ENCODE measurements at places on chromosomes 4 and X.

DNA sequence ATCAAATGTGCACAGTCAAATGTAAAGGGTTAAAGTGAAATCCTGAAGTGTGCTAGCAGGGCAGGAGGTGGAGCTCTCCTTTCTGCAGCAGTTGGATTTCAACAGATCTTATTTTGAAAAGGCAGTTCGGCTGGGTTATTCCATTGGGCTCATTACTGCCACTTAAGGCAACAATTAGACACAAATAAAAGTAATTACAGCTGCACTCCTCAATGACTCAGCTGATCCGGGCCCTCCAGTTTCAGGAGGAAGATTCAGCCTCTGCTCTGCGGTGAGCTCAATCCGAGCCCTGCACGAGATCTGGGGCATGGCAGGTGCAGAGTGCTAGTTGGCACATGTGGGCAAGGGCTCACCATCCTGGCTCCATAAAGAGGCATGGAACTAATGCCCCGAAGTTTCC lies 85.4 kb downstream of the PHKA2 start:
- DNase-seq = no peak

DNA sequence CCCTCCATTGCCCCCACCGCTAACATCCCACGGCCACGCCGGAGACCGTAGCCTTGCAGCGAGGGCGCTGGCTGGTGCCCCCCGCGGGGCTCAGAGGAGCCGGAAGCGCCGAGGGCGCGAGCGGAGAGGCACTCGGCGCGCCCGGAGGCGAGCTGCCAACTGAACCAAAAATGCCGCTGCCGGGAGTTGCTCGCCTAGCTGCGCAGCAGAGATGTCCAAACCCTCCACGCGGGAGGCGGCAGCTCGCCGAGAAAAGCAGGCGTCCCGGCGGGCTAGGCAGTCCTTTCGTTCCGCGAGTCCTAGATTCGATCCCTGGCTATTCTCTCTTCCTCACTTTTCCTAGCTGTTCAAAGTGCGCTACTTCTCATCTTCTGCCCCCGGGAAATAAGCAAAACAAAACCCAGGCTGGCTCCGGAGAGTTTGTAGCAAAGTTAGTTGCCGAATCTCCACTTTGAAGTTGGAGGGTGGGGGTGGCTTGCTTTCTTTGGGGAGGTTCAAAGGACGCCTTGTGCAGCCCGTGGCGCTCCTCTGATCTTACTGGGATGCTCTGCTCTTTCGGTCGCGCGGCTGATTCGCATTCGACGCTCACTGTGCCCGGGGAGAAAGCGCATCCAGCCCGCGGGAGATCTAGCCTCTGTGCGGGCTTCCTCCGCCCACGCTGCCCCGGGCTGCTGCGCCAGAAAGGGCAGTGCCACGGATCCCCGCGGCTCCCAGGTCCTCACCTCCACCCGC lies 723 bp downstream of the NKX6-1 start:
- DNase-seq = no peak

DNA sequence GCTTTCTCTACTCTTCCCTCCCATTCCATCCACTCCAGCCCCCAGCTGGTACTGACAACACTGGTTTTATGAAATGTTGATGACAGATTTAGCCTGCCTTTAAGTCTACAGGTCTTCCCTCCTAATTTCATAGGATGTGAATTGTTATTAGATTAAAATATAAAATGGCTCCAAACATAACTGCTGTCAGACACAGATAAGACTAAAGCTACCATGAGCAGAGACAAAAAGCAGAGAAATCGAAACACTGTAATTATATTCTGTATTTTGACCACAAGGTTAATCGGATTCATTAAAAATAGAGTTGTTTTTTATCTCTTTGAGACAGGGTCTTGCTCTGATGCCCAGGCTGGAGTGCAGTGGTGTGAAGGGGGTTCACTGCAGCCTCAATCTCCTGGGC lies 28.3 kb downstream of the SEC24D start:
- DNase-seq = no peak

DNA sequence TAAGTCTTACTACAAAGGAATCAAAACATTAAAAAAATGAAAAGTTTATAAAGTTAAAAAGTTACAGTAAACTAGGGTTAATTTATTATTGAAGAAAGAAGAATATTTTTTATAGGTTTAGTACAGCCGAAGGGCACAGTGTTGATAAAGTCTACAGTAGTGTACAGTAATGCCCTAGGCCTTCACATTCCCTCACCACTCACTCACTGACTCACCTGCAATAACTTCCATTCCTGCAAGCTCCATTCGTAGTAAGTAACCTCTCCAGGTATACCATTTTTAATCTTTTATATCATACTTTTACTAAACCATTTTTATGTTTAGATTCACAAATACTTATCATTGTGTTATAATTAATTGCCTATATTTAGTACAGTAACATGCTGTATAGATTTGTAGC lies 307.5 kb upstream of the FAM241A start:
- DNase-seq = no peak

DNA sequence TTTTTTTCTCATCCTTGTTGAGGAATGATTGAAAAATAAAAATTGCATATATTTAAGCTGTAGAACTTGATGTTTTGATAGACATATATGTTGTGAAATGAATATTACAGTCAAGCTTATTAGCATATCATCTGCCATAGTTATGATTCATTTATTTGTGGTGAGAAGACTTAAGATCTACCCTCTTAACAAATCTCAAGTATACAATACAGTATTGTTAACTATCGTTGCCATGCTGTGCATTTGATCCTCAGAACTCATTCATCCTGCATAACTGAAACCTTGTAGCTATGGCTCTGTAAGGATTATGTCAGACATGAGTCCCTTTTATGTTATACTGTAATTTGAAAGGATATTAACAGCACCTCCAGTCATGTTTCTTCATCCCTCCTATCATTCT lies 2045.3 kb downstream of the ARAP2 start:
- DNase-seq = no peak

- no peak for DNase-seq
These were observed 214.5 kb downstream of the NAF1 start for GRCh38 chr4:162952232-162952631.

GRCh38 chr4:152940461-152940860 lies 4.3 kb downstream of the FHDC1 start:
- no peak for DNase-seq

DNA sequence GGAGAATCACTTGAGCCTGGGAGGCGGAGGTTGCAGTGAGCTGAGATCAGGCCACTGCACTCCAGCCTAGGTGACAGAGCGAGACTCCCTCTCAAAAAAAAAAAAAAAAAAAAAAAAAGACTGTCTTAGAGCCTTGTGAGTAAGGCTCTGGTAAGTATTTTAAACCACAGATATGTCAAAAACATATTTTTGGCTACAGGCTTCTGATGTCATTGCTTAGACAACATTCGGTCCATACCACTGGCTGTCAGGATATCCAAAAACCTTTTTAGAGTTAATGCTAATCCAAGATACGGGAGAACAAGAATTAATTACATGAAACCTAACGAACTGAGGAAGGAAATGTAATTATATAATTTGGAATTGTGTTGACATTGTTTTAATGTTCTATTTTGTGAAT lies 999.5 kb upstream of the PABPC4L start:
- no peak for DNase-seq

GRCh38 chr4:13678186-13678924 lies 50.8 kb upstream of the BOD1L1 start:
- DNase-seq = no peak

- no peak for DNase-seq
These were observed 39.3 kb upstream of the PRPS2 start for GRCh38 chrX:12751887-12752286.

DNA sequence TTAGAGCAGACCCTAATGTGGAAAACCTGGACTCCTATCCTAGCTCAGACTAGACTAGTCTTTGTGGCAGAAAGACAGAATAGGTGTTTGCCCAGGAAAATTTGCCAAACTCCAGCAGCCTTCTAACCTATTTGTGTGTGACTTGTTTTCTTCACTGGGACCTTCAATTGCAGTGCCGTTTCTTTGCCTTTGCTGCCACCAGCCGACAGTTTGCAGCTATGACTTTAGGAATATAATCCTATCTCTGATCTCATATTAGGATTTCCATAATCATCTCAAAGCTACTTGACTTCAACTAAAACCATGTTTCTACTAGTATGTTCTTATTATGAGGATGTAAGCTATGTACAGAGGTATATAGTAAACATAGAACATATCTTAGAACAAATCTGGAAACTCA lies 60.2 kb upstream of the PGAM4 start:
- no peak for DNase-seq

DNA sequence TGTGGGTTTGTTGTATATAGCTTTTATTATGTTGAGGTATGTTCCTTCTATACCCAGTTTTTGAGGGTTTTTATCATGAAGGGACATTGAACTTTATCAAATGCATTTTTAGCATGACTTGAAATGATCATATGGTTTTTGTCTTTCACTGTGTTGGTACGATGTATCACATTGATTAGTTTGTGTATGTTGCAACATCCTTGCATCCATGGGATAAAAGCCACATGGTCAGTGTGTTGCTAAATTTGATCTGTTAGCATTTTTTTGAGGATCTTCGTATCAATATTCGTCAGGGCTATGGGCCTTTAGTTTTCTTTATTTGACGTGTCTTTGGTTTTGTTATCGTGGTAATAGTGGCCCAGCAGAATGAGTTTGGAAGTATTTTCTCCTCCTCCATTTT lies 11.3 kb upstream of the BLTP1 start:
- DNase-seq = no peak

DNA sequence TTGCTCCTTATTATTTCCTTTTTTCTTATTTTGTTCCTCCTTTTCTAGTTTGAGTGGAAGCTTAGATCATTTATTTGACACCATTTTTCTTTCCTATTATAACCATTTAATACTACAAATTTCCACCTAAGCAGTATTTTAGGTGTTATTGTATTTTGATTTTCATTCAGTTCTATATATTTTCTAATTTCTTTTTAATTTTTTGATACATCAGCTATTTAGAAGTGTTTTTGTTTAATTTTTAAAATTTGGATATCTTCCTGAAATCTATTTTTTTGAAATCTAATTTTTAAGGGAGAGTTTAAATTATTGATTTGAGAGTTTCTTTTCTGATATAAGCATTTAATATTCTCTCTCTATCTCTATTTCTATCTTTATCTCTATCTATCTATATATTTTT lies 108.1 kb downstream of the LARP1B start:
- DNase-seq = no peak

GRCh38 chrX:40414335-40414734 lies 166.4 kb upstream of the ATP6AP2 start:
- no peak for DNase-seq

- no peak for DNase-seq
These were observed 136.6 kb downstream of the STAG2 start for GRCh38 chrX:124098089-124098488.

- DNase-seq = no peak
These were observed 6.3 kb downstream of the MAGED1 start for GRCh38 chrX:51899741-51900140.

- no peak for DNase-seq
These were observed 387.6 kb downstream of the PDHA2 start for GRCh38 chr4:96227515-96227914.

- no peak for DNase-seq
These were observed 34.6 kb downstream of the COX18 start for GRCh38 chr4:73034896-73035295.

DNA sequence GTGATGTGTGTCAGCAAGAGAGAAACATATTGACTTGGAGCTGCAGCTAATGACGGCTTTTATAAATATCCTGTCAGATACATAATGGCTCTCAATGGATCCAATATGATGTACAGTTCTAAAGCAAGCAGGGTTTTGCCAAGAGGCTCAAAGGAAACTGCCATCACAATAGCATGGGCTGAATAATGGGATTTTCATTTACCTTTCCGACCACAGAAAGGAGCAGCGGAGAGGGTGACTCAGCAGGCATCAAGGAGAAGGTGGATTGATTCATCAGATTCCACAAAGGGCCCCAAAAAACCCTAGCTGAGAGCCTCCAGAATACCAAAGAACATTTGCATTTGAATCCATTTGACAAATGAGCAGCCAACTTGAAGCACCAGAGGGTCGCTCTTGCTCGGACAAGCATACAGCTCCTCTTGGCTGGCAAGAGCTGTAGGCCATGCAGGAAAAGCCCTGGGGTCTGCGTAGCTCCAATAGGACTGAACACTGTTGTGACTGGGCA lies 355.7 kb upstream of the NOCT start:
- DNase-seq = no peak

GRCh38 chrX:19540076-19540475 lies 24.8 kb upstream of the MAP3K15 start:
- DNase-seq = no peak

GRCh38 chrX:140064993-140065392 lies 99.7 kb upstream of the CXorf66 start:
- DNase-seq = no peak
